ENCODE measurements at places on chromosomes 7 and 10.

DNA sequence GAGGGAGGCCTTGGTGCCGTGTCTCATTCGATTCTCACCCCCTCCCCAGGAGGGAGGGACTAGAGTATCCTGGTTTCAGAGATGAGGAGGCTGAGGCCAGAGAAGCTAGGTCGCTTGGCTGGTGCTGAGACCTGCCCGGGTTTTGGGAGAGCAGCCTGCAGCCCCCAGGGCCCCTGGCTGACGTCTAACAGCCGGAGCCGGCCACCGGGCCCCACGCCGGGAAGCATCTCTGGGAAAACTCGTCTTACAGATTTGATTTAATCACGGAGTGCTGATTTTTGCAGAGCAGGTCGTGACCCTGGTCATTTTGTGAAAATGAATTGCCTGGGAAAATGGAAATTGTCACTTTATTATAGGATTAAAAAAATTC, 97.5 kb downstream of the MICALL2 start:
- DNase-seq, result no peak

- no peak for DNase-seq
These were observed 91.6 kb upstream of the IKZF1 start for GRCh38 chr7:50212666-50213621.

DNA sequence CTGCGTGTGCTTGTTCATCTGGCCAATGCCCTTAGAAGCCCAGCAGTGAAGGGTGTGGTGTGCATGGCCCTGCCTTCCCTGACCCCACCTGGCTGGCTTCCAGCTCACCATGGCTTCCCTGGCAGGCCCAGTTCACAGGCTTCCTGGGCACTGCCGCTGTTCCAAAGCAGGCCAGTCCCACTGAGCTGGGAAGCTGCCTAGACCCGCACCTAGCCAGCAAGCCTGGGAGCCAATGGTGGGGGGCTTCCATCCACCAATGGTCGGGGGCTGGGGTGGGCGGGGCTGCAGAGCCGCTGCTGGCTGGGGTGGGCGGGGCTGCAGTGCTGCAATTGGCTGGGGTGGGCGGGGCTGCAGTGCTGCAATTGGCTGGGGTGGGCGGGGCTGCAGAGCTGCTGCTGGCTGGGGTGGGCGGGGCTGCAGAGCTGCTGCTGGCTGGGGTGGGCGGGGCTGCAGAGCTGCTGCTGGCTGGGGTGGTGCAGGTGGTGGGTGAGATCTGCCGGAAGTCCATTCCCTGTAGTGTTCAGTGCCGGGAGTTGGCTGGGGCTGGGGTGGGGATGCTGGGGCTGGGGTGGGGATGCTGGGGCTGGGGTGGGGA, 12.4 kb downstream of the CALY start:
- DNase-seq, result peak; percentile 40

DNA sequence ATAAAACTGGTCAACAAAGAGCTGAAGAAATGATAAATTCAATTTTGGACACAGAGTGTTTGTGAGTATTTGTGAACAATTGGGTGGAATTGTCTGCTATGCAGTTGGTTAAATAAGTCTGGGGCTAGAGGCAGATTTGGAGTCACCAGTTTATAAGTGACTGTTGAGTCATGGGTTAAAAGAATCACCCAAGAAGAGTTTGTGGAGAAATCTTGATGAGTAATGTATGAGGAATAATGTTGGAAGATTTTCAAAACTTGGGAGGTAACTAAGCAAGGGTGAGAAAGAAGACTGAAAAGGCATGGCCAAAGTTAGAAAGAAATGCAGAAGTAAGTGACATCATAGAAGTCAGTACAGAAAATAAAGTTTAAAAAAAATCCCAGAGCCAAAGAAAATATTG, 750.7 kb downstream of the MAGI2 start:
- DNase-seq, result no peak

GRCh38 chr7:70208236-70209063, 610.2 kb downstream of the AUTS2 start:
- no peak for DNase-seq

Measured in activated T-cell treated with anti-CD3 and anti-CD28 coated beads for 4 hours (primary cell).